ENCODE measurements at places on chromosomes 1 and 21.

GRCh38 chr1:31562707-31563360 lies 13.5 kb upstream of the TINAGL1 start:
- no peak for DNase-seq

DNA sequence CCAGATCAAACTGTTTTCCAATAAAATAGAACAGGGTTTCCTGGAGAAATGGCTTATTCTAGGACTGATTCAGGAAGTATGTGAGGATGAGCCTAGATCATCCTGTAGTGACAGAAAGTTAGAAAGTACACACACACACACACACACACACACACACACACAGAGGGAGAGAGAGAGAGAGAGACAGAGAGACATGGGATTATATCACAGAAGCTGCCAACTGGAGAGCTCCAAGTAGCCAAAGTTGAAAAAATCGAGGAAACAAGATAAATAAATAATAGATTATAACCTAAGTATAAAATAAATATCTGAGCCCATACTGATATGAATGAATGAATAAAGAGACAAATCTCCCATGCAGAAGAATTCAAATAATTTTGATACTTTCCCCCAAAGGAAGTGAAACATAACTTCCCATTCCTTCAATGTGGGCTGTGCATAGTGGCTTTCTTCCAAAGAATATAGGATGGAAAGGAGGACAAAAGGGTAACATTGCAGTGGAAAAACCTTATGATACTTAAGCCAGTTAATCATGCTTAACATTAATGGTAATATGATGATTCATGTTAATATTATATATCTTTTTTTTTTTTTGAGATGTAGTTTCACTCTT lies 171.6 kb downstream of the NTPCR start:
- DNase-seq: no peak

- no peak for DNase-seq
Measured at GRCh38 chr1:210800756-210801155, 333.2 kb downstream of the KCNH1 start.

GRCh38 chr1:36306902-36307456 lies 811 bp downstream of the SH3D21 start:
- DNase-seq: peak; percentile 95

GRCh38 chr1:170095976-170096748 lies 21.7 kb upstream of the KIFAP3 start:
- DNase-seq: no peak

GRCh38 chr1:117824616-117825015 lies 104.8 kb downstream of the GDAP2 start:
- DNase-seq: no peak

GRCh38 chr1:66349242-66349641 lies 184.7 kb upstream of the SGIP1 start:
- no peak for DNase-seq

DNA sequence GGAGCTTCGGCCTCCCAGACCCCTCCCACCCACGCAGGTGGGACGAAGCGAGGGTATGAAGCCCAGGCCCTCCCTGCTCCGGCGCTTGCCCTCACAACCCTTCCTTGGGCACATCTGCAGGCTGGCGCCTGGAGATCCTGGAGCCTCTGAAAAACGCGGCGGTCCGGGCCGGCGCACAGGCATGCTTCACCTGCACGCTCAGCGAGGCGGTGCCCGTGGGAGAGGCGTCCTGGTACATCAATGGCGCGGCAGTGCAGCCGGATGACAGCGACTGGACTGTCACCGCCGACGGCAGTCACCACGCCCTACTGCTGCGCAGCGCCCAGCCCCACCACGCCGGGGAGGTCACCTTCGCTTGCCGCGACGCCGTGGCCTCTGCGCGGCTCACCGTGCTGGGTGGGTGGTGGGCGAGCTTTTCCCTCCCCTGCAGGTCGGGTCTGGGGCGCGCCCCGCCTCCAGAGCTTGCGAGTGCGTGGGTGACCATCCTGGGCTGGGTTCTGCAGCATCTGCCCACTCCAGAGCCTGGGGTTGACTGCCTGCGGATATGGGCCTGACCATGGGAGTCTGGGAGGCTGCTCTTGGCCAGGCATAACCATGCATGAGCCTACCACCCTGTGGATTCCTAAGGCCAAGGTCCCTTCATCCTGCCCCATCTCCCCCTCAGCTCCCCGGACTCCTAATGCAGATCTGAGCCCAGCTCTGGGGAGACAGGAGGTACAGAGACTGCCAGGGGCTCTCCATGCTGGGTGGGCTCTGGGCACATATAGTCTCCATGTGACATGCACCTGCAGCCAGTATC lies 89.8 kb downstream of the TRIM11 start:
- no peak for DNase-seq

DNA sequence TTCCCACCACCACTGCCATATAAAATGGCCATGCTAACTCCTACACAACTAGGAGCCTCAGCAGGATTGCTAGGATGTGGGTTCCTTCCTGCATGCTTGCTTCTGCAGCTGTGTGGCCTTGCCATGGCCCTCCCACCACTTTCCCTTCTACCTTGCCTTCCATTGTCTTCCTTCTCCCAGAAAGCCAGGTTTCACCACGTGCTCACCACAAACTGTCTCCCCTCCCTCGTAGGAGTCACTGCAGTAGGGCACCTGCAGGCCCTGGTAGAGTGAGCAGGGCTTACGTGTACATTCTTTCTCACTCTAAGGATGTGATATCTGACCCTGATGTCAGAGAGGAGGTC lies 3.7 kb downstream of the C1orf226 start:
- no peak for DNase-seq

DNA sequence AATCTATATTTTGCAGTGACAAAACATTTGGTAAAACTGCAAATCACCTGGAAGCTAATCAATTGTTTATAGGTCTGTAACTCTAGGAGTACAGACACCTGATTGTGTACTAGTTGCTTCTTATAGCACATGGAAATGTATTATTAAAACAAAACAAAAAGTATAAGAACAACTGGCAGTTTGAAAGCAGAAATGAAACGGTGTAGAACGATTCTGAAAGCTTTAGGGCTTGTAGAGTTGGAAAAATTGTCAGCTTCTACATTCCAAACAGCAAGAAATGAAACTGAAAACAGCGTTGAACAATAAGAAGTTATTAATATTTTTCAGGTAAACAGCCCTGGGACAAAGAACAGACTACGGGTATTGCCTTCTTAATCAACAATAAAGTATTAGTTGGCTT lies 273.3 kb downstream of the OLFM3 start:
- no peak for DNase-seq

DNA sequence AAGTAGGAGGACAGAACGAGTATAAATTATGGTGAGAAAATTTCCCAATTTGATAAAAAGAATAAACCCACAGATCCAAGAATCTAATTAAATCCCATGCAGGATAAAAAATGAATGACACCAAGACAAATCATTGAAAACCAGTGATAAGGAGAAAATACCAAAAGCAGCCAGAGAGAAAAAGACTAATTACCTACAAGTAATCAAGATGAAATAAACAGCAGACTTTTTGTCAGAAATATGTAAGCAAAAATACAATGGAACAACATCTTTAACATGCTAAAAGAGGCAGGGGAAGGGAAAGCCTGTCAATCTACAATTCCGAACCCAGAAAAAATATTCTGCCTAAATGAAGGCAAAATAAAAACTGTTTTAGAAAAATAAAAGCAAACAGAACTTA lies 20.7 kb upstream of the CCN1 start:
- no peak for DNase-seq

- no peak for DNase-seq
Measured at GRCh38 chr1:13753636-13754402, 53.8 kb downstream of the PRDM2 start.

DNA sequence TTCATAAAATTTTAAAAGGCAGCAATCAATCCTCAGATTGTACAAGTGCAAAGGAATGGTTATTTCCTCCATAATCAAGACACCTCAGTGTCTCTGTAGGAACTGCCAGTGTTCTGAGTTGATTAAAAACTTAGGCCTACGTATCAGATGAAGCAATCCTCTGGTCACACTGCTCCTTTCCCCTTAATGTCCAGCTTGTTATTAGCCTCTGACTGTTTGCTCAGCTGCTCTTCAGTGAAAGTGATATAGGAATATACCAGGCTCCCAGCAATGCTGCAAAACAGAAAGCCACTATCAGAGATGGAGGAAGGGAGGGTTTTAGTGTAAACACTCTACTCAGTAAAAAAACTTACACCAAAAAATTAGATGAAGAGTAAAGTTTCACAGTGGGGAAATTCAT lies 49.8 kb downstream of the SLC35D1 start:
- DNase-seq: no peak

GRCh38 chr1:178477841-178478240 lies 18.9 kb downstream of the CLEC20A start:
- no peak for DNase-seq

DNA sequence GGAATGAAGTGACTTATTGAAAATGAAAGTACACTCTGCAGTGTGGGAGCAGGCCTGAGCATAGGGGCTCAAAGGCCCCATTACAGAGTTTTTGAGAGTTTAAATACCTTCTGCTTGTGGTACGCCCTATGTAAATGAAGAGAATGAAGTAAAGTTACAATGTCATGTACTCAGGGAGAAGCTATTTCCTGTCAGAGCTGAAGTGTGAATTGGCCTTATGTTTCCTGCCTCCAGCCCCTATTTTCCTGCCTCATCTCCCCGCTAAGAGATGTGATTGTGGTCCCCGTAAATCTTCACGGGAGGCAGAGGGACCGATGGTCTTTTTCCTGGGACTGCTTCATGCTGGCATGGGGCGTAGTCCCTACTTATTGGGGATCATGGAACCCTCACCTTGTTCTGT lies 2.5 kb upstream of the ZNF683 start:
- DNase-seq: no peak

DNA sequence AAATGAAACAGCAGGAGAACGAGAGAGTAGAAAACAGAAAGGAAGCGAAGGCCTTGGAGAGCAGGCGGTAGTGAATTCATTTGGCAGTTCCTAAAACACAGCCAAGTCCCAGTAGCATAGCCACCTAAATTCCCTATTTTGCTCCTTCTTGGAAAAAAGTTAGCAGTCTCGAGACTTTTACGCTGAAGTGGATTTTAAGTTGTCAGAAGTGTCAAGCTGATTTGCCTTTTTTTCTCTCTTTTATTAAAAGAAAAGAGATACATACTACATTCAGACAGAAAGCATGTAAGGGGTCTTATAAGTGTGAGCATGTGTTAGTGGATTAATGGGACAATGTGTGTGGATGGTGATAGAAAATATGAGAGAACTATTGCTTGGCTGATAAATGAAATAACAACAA lies 19.2 kb downstream of the NFIA start:
- no peak for DNase-seq

- peak; percentile 18 for DNase-seq
Measured at GRCh38 chr21:26070822-26071425, 99.6 kb downstream of the APP start.

GRCh38 chr1:94595658-94596057 lies 54.1 kb upstream of the F3 start:
- no peak for DNase-seq

DNA sequence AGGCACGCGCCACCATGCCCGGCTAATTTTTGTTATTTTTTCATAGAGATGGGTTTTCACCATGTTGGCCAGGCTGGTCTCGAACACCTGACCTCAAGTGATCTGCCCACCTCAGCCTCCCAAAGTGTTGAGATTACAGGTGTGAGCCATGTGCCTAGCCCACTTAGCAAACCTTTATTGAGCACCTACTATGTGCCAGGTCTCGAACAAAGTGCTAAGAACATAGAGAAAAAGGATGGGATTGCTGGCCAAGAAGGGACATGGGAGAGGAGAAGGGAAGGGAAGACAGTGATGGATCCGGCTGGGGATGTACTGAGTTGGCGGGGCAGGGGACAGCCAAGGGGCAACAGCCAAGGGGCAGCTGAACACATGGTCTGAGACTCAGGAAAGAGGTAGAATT lies 55.6 kb upstream of the RPL11 start:
- DNase-seq: no peak

GRCh38 chr21:46456750-46457149 lies 1.9 kb upstream of the DIP2A start:
- DNase-seq: no peak

- no peak for DNase-seq
Measured at GRCh38 chr1:201457508-201457960, 11.5 kb downstream of the PHLDA3 start.

DNA sequence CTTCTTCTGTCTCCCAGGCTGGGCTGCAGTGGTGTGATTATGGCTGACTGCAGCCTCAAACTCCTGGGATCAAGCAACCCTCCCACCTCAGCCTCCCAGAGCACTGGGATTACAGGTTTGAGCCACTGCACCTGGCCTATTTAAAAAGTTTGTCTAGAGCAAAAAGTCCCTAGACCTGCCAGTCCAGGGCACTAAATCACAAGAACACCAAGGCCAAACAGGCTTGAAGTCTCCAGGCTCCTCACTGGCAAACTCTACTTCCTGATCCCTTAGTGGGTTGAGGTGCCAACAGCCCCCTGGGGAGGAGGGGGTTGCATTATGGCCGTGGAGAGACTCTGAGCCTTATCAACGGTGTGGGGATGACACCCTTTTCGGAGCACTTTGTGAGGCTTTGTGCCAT lies 76.0 kb downstream of the CLIC6 start:
- no peak for DNase-seq

- DNase-seq: no peak
Measured at GRCh38 chr1:53090227-53091147, 28.5 kb downstream of the PODN start.

DNA sequence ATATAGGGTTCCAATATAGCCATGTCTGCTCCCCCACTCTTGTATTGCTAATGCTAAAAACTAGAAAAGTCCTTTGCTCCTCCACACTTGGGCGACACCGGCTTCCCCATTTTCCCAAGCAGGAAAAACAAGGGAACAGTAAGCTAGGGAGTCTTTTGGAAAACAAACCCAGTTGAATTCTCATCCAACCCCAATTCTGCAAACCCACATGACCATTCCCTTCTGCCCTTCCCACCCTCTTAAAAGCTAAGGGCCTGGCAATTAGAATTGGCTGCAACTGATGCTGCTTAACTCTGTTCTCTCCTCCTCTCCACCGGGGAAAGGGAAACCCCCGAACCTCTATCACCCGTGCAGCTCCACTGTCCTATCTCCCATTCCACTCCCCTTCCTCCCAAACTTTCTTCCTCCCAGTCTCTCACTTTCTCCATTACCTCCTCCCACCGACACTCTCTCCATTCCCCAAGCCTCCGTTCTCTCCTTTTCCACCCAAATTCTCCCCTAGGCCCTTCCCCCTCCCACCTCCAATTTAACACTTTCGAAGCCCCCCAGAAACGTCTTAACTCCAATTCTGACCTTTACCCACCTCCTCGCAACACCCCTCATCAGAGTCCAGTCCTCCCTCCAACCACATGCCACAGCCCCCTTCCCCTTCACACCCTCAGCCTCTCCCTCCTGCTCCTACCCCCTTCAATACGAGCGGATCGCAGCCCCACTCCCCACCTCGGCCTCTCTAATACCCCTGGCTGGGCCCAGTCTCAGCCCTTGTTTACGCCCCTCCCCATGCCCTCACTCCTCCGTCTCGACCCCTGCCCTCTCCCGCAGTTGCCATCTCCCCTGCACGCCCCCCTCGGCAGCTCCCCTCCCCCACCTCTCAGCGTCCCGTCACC lies 701 bp downstream of the DEDD start:
- DNase-seq: no peak

DNA sequence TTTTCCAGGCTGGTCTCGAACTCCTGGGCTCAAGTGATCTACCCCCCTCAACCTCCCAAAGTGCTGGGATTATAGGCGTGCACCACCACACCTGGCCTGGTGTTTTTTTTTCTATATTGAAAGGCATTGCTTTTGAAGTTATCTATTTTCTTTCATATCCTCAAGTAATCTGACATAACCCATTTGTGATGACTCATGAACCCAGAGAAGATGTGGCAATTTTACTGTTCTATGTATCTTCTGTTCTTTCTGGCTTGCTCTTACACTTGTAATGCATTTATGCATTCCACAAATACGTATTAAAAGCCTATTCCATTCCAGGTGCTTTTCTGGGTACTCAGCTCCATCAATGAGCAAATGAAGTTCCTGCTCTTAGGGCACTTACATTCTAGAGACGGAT lies 29.9 kb upstream of the ERRFI1 start:
- DNase-seq: no peak

All from stimulated activated CD4-positive, alpha-beta T cell treated with anti-CD3 and anti-CD28 coated beads, Interleukin-2, amount 100 ng/mL, for 24 hours (primary cell).